Activated naive CD4-positive, alpha-beta T cell treated with Interleukin-2 at 50 U/mL for 16 hours (primary cell): ENCODE measurements at places on chromosomes 6 and 20.

DNA sequence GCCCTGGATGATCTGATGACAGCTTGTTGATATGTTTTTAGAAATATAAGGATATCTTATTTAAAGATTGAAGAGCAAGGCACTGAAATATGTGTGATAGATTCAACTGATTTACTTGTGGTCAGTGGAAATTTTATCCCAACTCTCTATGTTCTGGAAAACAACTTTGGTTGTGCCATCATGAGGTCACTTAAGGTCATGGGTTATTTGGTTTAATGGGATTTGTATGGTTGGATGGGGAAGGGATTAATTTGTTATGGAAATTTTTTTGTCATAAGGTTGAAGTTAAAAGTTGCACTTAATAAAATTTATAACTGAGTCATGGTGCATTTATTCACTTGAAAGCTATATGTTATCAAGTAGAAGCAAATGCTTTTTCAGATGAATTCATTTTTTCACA, 214.3 kb upstream of the LAMP5 start:
- no peak for DNase-seq

DNA sequence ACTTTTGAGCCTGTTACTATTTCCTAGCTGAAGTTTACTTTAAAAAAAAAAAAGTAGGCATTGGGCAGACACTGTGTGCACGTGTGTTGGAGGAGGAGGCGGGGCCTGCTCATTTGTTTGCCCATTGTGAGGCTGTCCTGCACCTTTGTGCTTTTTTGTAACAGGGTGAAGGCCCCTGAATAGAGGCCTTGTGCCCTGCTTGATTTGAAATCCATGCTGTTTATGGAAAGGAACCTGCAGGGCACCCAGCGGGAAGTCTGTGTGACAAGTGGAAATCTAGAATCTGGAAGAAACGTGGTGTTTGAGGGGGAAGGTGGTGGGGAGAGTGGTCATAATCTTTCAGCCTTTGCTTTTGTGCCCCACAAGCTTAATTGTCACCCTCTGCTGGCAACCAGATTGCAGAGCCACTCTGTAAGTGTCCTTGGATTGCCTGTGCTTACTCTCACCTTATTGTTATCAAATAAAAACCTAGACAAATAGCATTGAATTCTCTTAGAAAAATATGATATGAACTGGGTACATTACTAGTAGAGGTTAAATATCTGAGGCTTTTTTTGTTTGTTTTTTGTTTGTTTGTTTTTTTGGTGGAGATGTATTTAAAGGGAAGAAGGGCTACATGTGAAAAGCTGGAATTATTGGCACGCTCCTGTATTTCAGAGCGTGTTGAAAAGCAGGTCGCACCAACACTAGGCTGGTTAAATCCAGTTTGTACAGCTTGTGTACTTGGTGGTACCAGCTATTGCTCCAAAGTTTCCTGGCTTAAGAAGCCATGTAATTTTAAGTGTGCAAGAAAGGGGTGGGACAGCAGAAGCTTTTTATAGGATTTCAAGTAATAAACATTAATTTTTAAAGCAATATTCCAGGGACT, 156.3 kb downstream of the ARID1B start:
- DNase-seq = no peak

DNA sequence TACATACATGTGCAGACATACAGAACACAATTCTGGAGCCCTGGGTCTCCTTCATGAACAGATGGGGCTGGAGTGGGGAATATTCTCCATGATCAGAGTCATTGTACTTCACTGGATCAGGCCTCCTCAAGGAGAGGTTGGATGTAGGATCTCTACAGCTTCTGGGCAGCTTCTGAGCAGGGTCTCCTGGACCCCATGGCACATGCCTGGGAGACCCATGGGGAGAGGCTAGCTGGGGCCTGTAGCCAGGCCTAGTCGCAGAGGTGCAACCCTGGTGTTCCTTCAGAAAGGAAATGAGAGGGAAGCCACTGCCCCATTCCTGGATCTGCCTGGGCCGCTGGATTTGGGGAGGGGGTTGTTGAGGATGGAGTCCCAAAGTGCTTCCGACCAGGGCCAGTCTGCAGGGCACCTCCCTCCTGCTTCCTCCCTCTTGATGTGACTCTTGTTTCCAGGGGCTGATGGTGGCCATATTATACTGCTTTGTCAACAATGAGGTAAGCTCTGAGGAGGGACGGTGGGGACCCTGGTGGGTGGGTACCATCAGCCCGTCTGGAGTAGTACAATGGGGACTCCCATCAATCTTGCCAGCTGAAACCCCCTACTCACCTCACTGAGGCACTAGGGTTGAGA, 31.8 kb downstream of the GLP1R start:
- no peak for DNase-seq

- DNase-seq = peak; percentile 67
These were observed 37.3 kb upstream of the BTN3A2 start for GRCh38 chr6:26327450-26328264.

- DNase-seq = no peak
These were observed 138.5 kb downstream of the UST start for GRCh38 chr6:148885136-148885865.

- no peak for DNase-seq
These were observed 280.6 kb downstream of the FARS2 start for GRCh38 chr6:5541751-5542432.

- DNase-seq = no peak
These were observed 64.5 kb downstream of the EYA2 start for GRCh38 chr20:46959081-46959692.

GRCh38 chr6:113744861-113745260, 112.3 kb upstream of the MARCKS start:
- no peak for DNase-seq

- no peak for DNase-seq
These were observed 82.2 kb downstream of the BACH2 start for GRCh38 chr6:90214461-90214860.

- DNase-seq = no peak
These were observed 37.9 kb downstream of the SLC17A1 start for GRCh38 chr6:25793970-25794369.

DNA sequence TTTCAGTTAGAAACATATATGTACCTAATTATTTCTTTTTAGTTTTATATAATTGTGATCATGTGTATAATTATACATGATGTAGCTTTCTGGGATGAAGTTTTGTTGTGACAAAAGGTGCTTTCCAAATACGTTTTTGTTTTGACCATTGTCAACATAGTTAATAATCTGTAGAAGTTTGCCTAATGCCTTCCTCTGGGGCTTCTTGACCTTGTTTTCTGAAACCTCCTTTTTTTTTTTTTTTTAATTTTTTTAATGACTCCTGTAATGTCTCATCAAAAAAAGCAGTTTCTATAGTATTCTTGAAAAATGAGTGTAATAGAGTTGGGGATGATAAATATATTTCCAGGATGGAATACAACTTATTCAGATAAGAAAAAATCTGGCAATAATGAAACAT, 434.7 kb upstream of the SOX4 start:
- no peak for DNase-seq

DNA sequence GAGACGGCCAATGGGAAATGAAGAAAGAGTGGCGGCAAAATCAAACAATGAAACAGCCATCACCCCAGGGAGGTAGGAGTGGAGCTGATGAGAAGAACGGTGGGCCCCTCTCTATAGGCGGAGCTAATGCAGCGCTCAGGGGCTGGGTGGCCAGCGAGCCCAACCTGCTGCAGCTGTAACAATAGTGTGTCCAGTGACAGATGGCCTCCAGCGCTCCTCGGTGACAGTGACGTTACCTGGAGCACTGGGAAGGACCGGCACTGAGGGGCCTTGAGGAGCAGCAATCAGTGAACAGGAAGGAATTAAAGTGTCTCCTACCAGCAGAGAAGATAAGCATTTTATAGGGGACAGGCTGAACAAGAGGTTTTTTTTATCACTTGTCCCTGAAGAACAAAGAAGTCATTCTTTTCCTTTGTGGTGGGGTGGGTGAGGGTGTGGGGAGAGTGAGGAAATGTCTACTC, 81.6 kb downstream of the FOXA2 start:
- DNase-seq = no peak

- no peak for DNase-seq
These were observed 218.6 kb upstream of the RUNX2 start for GRCh38 chr6:45109551-45109950.
